ENCODE measurements at places on chromosomes 12 and 14.
A peak's percentile ranks its signal among the peaks of the same experiment; 100 is the strongest.

- no peak for ATAC-seq
These were observed 52.8 kb upstream of the SRSF5 start for GRCh38 chr14:69713993-69714679.

DNA sequence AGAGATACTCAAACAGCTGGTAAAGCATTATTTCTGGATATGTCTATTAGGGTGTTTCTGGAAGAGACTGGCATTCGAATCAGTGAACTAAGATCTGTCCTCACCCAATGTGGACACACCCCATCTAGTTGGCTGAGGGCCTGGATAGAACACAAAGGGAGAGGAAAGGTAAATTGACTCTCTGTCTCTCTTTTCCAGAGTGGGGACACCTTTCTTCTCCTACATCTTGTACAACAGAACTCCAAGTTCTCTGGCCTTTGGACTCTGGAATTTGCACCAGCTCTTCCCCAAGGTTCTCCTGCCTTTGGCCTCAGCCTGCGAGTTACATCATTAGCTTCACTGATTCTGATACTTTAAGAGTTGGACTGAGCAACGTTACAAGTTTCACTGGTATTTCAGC, 1253.9 kb downstream of the SLC16A7 start:
- no peak for ATAC-seq

DNA sequence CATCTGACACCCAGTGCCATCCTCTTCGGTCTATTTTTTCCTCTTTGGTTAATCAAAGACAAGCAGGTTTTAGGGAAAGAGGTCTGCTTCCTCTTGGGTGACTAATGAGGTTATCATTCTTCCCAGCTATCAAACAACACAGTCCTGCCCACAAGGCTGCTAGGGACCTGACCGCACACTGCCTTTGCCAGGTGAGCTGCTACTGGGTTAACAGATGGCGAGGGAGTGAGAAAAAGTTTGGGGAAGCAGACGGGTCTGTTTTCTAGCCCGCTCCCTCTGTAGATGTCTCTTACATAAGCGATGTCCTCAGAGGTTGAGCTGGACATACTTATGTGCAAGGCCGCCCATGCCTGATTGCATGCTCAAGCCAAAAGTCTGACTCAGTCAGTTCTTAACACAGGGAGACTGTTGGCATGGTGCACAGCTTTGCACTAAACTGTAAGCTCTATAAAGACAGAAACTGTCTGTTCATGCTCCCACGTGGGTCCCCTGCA, 94.1 kb downstream of the SLC15A4 start:
- no peak for ATAC-seq

DNA sequence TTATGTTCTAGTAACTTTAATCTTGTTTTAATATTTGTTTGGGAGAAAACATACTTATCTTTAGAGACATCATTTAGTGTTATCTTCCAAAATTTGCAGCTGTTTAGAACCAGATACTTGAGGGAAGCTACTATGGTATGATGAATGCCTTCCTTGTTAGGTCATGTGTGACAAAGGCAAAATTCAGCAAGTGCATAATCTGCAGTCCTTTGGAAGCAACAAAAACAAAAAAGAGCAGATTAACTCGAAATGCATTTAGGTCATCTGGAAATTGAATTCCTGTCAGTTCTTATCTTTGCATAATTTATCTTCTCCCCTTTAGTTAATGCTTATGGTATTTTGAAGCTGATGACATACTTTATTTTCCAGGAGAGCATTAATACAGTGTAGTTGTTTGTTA, 3.5 kb downstream of the FBXO34 start:
- ATAC-seq = no peak

GRCh38 chr12:90951432-90952105, 3.4 kb downstream of the CCER1 start:
- no peak for ATAC-seq

DNA sequence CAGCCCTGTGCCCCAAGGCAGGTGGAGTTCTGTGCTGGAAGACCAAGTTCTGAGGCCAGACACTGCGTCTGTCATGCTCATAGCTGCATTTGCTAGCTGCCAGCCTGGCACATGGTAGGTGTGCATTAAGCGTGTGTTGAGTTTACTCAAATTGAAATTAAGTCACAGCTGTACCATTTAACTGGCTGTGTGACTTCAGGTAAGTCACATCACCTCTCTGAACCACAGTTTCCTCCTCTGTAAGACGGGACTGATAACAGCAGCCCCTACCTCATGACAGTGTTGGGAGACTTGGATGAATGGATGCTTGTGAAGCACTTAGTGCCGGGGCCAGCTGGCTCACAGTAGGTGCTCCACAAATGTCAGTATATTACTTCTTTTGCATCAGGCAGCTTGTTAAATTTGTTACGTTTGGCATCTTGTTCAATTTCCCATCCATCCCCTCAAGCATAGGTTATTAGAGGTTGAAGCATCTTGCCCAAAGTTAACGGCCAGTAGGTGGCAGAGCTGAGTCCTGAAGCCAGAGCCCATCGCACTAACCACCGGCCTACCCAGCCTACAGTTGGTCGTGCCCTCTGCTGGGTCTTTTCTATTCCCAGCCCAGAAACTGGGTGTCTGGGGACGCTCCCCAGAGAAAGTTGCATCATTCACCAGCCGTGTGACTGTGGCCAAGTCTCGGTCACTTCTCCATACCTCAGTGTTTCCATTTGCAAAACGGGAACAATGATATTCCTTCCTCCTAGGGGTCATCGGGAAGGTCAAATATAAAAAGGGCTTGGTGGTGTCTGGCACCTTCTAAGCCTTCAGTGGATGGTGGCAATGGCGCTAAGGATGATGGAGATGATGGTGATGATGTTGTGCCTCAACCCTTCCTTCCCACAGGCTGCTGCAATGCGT, 4.5 kb downstream of the DAO start:
- peak; percentile 70 for ATAC-seq

DNA sequence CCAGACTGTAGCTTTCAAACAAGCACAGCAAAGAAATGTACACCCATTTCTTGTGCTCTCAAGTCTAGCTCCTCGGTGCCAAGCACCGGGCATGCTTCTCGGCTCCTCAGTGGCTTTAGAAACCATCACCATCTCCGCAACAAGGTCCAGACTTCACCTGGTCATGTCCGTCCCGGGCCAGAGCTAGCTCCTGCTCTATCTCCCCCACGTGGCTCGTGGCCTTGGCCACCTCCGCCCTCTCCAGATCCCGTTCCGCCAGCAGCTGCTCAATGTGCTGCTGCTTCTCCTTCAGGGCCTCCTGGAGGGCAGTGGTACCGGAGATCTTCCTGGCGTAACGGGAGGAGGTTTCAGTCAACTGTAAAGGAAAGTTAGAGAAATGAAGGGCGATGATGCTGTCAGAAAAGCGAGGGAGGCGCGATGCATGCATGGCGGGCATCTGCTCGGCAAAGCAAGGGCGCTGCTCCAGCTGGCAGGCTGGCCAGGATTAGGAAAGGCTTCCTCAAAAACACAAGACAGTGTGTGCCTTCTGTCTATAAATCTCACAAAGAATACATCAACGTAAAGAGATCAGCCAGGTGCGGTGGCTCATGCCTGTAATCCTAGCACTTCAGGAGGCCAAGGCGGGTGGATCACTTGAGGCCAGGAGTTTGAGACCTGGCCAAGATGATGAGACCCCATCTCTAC, 67.4 kb downstream of the CLIP1 start:
- ATAC-seq = no peak

DNA sequence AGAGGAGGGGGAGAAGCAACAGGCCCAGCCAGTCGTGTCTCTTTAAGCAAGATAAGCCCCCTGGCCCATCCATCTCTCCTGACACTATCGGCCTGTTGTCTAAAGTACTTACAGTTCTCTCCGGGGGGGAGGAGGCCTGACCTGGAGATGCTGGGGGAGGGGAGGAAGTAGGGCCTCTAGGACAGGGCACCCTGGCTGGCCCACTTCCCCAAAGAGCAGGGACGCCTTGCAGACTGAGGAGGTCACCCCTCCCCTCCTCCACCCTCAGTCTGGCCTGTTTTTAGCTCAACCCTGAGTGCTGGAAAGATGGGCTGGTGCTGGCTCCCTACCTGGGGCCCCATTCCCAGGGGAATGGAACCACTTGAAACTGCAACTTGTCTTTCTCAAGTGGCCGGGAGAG, 70.3 kb downstream of the TBX5 start:
- no peak for ATAC-seq

- ATAC-seq = no peak
These were observed 99.4 kb downstream of the ETV6 start for GRCh38 chr12:11748903-11749302.

DNA sequence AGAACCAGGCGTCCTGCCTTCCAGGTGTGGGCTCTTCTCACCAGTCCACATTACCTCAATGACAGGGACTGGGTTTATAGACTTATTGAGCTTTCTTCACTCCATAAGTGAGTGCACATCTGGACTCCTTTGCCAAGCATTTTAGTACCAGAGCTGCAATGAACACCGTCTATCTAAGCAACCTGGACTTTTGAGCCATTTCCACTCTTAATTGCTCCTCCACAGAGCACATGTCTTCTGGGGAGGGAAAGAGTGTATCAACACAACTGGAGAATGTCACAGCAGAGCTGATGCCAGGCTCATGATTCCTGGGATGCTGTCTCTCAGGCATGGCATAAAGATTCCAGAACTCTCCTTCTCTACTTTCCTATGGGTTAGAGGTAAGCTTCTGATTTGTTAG, 43.0 kb upstream of the BDKRB2 start:
- ATAC-seq = no peak

GRCh38 chr14:96052541-96053247, 13.5 kb downstream of the C14orf132 start:
- ATAC-seq = no peak

DNA sequence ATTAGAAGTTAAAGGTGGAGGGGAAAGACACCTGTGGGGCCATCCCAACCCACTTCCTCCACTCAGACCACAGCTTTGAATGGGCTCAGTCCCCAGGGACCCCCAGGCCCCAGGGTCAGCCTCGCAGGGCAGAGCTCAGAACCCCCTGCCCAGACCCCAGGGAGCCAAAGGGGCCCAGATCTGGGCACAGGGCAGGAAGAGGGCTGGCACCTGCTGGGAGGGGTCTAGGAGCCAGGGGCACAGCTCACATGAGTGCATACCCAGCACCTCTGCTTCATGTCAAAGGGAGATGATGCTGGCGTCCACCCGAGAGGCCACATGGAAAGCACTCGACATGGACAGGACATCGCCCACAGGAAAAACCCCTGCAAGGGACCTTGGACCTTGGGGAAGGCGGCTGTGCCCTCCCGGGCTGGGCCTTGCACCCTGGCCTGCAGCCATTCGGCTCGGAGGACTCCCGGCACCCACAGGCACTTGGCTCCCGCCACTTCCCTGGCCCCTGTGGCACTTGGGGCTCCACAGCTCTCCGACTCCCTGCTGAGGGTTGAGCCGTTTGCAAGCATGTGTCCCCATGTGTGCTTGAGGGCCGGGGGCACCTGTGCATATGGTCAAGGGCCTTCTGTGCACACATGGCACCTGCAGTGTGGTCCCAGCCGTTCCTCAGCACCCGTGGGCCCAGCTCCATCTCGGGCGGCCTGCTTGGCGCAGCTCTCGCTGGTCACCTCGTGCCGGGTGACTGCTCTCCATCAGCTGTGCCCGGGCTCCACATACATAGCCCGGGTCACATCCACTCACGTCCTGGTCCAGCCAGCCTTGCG, 7.8 kb upstream of the AMN start:
- ATAC-seq = no peak

DNA sequence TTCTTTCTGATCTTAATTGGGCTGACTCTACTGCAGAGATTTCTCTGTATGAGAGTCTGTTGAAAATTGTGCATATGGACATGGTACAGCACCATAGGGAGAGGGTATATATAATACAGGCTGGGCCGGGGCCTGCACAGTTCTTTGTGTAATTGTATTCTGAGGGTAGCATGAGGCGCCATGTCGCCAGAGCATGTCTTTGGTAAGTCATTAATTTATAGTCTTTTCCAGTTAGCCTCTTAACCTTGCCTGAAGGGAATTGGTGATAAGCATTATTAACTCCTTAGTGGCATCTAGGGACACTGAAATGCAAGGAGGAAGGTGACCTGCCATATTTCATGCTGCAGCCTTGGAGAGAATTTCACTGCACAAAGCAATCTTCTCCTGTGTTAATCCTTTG, 569.9 kb downstream of the TMTC2 start:
- no peak for ATAC-seq

- ATAC-seq = no peak
These were observed 23.6 kb downstream of the KRT80 start for GRCh38 chr12:52168019-52168717.
